ENCODE measurements at places on chromosomes 12 and 14. TPM values are rescaled to one million over a fixed set of nuclear protein-coding genes. Genes with fewer than 3 reads are reported as not detected.

DNA sequence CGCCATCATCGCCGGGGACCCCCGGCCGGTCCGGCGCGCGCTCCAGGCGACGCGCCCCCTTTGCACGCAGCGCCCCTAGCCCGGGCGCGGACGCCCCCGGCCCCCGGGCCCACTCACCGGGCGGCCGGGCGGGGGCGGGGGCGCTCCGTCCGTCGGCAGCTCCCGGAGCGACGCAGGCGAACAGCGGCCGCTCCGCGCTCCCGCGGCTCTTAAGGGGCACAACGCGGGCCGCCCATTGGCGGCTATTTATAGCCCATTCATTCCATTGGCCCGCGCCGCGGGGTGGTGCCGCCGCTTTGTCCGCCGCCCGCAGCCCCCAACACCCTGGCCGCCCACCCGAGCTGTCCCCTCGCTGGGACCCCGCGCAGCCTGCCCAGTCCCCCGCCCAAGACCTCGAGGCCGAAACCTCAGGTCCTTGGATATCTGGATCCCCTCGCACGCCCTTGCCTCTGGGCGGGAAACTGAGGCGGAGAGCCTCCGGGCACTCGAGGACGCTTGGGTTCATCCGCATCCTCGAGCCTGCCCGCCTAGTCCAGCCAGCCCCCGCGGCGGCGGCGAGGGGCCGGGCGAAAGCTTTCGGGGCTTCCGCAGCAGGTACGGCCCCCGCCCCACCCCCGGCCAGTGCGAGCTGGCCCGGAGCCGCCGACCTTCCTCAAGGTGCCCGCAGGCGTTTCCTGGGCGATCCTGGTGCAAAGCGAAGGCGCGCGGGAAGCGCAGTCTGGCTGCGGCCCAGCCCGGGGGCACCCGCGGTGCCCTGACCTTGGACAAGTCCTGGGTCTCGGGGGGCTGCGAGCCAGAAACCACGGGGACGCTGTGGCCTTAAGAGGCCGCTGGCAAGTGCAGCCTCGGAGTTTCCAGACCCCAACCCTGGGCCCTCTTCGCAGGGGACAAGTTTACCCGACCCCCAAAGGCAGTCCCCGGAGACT lies at the start of gene CKB:
Gene CKB, minus strand, starts transcription at position 182 of the 926 bp plus-strand sequence. CDS start 337 bp downstream, outside the sequence.
- DNase-seq = no peak
- no peaks in the 10 kb centered on the region for H3K27me3 ChIP-seq
- peak within 1 kb of the TSS; percentile 6 for H3K27ac ChIP-seq
- no peaks in the 10 kb centered on the region for H3K36me3 ChIP-seq
- peaks cover 7% of the 10 kb centered on the region for H3K4me1 ChIP-seq
- H3K4me3 ChIP-seq = peak within 1 kb of the TSS; percentile 54

- H3K4me3 ChIP-seq = no peak overlapping the region
- DNase-seq = no peak
- no peak overlapping the region for H3K27ac ChIP-seq
These were observed 29.7 kb upstream of the BEGAIN start for GRCh38 chr14:100616854-100617409.

- no peak for DNase-seq
- H3K4me1 ChIP-seq = no peaks in the 10 kb centered on the region
- no peak within 1 kb of the TSS for H3K27ac ChIP-seq
- H3K36me3 ChIP-seq = no peaks in the 10 kb centered on the region
- H3K4me3 ChIP-seq = no peak within 1 kb of the TSS
- no peaks in the 10 kb centered on the region for H3K27me3 ChIP-seq
These were observed at the start of gene ADAM20 for GRCh38 chr14:70534904-70535303. Gene ADAM20 (minus strand): TSS chr14:70535004. CDS start chr14:70524757, 10,247 bp downstream.

- H3K4me3 ChIP-seq = no peak overlapping the region
- no peaks in the 10 kb centered on the region for H3K4me1 ChIP-seq
- no peaks in the 10 kb centered on the region for H3K36me3 ChIP-seq
- DNase-seq = no peak
- H3K27me3 ChIP-seq = no peaks in the 10 kb centered on the region
These were observed 219.2 kb downstream of the MSRB3 start for GRCh38 chr12:65497660-65498059.

DNA sequence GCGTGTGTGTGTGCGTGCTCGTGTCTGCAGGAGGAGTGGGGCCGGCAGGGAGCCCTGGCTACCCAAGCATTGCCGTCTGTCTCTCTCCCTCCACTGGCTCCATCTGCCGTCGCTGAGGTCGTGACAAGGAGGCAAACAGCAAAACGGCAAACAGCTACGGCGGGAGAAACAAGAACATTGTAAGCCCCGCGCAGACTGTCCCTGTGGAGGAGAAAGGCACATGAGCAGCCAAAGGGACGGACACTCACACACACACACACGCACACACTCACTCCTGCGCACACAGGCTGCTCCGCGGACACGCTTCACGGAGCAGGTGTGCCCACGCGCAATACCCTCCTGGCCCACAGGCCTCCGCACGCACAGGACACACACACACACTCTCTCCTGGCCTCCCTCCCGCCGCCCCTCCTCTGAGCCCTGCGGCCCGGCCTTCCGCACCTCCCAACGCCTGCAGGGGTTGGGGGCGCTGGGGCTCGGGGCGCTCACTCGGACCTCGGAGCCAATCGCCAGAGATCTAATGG lies 905 bp downstream of the CISTR start:
- H3K36me3 ChIP-seq = no peaks in the 10 kb centered on the region
- no peak overlapping the region for H3K27ac ChIP-seq
- H3K27me3 ChIP-seq = no peaks in the 10 kb centered on the region
- DNase-seq = no peak
- H3K4me3 ChIP-seq = peak overlapping the region; percentile 49

GRCh38 chr14:101828046-101828445 lies 66.5 kb downstream of the PPP2R5C start:
- H3K27ac ChIP-seq = peak overlapping the region; percentile 97
- H3K4me1 ChIP-seq = peaks cover 76% of the 10 kb centered on the region
- no peaks in the 10 kb centered on the region for H3K27me3 ChIP-seq
- H3K36me3 ChIP-seq = peaks cover 57% of the 10 kb centered on the region
- no peak overlapping the region for H3K4me3 ChIP-seq

DNA sequence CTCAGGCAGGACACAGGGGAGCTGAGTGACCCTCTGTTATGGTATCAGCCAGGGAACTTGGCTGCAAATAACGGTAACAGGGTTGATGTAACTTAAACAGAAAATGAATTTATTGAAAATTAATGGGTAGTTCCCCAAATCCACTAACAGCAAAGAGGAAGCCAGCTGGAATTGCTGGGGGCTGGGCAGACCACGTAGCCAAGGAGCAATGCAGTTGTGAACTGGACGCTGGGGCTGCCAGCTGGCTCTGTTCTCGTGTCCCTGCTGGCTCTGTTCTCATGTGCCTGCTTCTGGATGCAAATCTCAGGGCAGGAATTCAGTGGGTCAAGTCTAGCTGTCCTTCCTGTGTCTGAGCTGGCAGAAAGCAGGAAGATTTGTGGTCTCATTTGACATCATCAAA lies 1383.3 kb upstream of the TMEM132C start:
- no peaks in the 10 kb centered on the region for H3K27me3 ChIP-seq
- H3K36me3 ChIP-seq = no peaks in the 10 kb centered on the region
- no peak overlapping the region for H3K4me3 ChIP-seq
- no peaks in the 10 kb centered on the region for H3K4me1 ChIP-seq
- DNase-seq = no peak
- no peak overlapping the region for H3K27ac ChIP-seq

- no peaks in the 10 kb centered on the region for H3K4me1 ChIP-seq
- no peaks in the 10 kb centered on the region for H3K36me3 ChIP-seq
- no peak for DNase-seq
- no peak overlapping the region for H3K27ac ChIP-seq
These were observed 78.8 kb downstream of the KCNC2 start for GRCh38 chr12:75130811-75131210.

GRCh38 chr14:99592933-99593753 lies 10.9 kb downstream of the CCDC85C start:
- no peaks in the 10 kb centered on the region for H3K36me3 ChIP-seq
- H3K27me3 ChIP-seq = no peaks in the 10 kb centered on the region
- H3K27ac ChIP-seq = no peak overlapping the region
- peaks cover 7% of the 10 kb centered on the region for H3K4me1 ChIP-seq
- DNase-seq = no peak
- no peak overlapping the region for H3K4me3 ChIP-seq

- no peaks in the 10 kb centered on the region for H3K36me3 ChIP-seq
- H3K4me3 ChIP-seq = peak overlapping the region; percentile 38
- no peaks in the 10 kb centered on the region for H3K27me3 ChIP-seq
These were observed 7.1 kb upstream of the MRPL52 start for GRCh38 chr14:22822571-22823098.

- no peaks in the 10 kb centered on the region for H3K27me3 ChIP-seq
- H3K27ac ChIP-seq = no peak overlapping the region
- DNase-seq = no peak
- no peak overlapping the region for H3K4me3 ChIP-seq
- H3K4me1 ChIP-seq = no peaks in the 10 kb centered on the region
These were observed 280.4 kb downstream of the GALC start for GRCh38 chr14:87712396-87713090.

DNA sequence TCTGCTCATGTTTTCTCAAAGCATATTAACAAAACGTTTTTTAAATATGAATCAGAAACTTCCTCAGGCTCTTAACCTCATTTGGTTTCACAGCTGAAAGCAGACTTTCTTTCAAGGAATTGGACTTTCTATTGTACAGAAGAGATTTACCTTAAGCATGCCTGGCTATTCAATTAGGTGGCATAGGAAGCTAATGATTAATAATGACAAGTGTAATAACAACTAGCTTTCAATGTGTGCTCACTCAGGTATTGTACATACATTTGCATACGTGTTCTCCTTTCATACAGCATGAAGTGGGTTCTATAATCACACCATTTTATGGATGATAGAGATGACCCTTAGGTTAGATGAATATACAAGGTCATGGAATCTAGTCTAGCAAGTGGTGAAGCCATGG lies 115.7 kb downstream of the ANO6 start:
- H3K27me3 ChIP-seq = no peaks in the 10 kb centered on the region
- DNase-seq = no peak
- no peak overlapping the region for H3K27ac ChIP-seq

DNA sequence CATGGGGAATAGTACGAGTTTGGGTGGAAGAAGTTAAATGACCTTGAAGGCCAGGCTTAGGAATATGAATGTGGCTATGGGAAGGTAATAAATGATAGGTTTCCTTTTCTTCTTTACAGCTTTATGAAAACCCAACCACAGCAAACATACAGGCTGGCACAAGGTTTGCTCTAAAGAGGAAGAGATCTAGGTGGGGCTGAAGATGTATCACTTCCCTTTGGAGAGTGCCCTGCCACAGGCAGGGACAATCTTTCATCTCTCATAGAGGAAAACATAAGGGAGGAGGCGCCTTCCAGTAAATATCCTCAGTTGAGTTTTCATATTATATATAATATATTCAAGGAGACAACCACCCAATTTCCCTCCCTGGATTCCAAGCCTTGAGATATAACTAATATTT lies 72.9 kb upstream of the FRMD6 start:
- H3K4me1 ChIP-seq = no peaks in the 10 kb centered on the region
- no peak overlapping the region for H3K27ac ChIP-seq
- no peak for DNase-seq
- H3K36me3 ChIP-seq = no peaks in the 10 kb centered on the region
- H3K27me3 ChIP-seq = peaks cover 13% of the 10 kb centered on the region

DNA sequence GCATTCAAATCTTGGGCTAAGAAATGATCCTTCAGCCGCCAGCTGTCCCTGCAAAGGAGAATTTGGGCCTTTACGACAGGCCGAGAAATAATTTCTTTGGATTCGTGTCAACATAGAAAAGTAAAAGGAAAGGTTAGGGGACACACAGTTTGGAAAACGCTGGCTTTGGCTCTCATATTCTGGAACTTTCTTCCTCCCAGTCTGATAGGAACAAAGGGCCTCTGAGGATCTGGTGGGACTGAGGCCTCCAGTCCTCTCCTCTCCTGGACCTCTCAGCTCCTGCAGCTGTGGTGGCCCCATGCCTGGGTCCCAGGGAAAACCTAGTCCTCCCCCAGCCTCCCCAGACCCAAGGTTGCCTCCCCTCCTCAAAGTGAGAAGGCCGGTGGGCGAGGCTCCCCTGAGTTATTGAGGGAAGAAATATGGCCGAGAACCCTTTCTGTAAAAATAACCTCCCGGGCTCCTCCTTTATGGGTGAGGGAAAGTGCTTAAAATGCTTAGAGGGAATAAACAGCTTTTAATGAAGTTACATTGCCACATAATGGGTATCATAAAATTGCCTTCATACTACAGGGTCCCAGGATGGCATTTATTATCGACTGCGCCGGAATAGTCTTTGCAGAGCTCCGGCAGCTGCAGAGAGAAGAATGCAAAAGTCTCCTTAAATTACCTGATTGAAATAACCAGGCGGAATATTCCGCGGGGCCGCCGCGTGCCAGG lies 188.3 kb downstream of the PHETA1 start:
- no peak for DNase-seq
- no peaks in the 10 kb centered on the region for H3K27me3 ChIP-seq
- H3K4me1 ChIP-seq = no peaks in the 10 kb centered on the region

DNA sequence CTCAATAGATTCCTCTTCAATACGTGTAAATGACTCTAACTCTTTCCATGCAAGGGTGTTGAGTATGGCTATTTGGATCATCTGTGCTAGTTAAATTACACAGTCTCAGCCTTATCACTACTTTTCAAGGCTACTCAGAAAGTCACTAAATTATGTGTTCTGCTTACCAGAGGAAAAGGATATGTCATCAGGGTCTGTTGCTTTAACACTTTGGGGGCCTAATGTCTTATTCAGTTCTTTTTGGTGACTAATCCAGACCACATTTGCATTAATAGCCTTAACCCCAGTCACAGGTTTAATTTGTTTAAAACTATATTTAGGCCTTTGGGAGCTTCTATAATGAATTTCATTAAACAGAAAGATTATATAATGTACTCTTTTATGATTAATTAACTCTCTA lies 649.3 kb downstream of the RPS29 start:
- DNase-seq = no peak
- H3K4me1 ChIP-seq = no peaks in the 10 kb centered on the region
- no peak overlapping the region for H3K4me3 ChIP-seq
- H3K27ac ChIP-seq = no peak overlapping the region
- no peaks in the 10 kb centered on the region for H3K36me3 ChIP-seq
- no peaks in the 10 kb centered on the region for H3K27me3 ChIP-seq

DNA sequence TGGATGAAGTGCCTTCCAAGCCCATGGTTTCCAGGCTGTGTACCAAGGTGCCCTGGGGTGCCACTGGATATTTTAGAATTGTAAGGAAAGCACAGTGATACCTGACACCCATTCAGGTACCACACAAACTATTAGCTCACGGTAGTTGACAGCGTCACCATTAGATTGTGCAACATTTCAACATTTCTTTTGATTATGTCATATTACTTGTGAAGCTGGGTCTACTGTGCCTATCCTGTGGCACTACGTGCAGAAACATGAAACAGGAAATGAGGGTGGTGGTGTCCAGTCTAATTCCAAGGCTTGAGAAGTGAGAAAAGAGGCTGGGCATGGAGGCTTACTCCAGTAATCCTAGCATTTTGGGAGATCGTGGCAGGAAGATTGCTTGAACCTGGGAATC lies 75.5 kb upstream of the CPM start:
- no peak overlapping the region for H3K27ac ChIP-seq
- H3K4me3 ChIP-seq = no peak overlapping the region
- H3K27me3 ChIP-seq = no peaks in the 10 kb centered on the region

GRCh38 chr14:58048219-58048618 lies 103.8 kb downstream of the ARMH4 start:
- no peaks in the 10 kb centered on the region for H3K27me3 ChIP-seq
- H3K4me3 ChIP-seq = no peak overlapping the region
- no peaks in the 10 kb centered on the region for H3K4me1 ChIP-seq
- no peak overlapping the region for H3K27ac ChIP-seq
- H3K36me3 ChIP-seq = no peaks in the 10 kb centered on the region
- DNase-seq = no peak

The IFNG-AS1 gene
- total RNA-seq = 0.82 TPM

The AICDA gene
- total RNA-seq = not detected

The B3GNT4 gene
- not detected for total RNA-seq

The TM7SF3 gene
- 57.3 TPM for total RNA-seq

The EML5 gene
- 6.4 TPM for total RNA-seq

The IQSEC3 gene
- total RNA-seq = 2.0 TPM

The TEX52 gene
- not detected for total RNA-seq

The SLC25A21 gene
- not detected for total RNA-seq

The PALS1 gene
- 7.4 TPM for total RNA-seq

The FBLN5 gene
- 5.1 TPM for total RNA-seq

The STAC3 gene
- 6.1 TPM for total RNA-seq

Data from naive thymus-derived CD4-positive, alpha-beta T cell (primary cell).